SK-N-SH treated with all-trans-retinoic acid at 6 μM for 48 hours (cell line): ENCODE measurements at places on chromosomes 6 and 20.
A peak's percentile ranks its signal among the peaks of the same experiment; 100 is the strongest.

GRCh38 chr6:13848522-13849150, 34.3 kb upstream of the MCUR1 start:
- ATAC-seq = no peak

DNA sequence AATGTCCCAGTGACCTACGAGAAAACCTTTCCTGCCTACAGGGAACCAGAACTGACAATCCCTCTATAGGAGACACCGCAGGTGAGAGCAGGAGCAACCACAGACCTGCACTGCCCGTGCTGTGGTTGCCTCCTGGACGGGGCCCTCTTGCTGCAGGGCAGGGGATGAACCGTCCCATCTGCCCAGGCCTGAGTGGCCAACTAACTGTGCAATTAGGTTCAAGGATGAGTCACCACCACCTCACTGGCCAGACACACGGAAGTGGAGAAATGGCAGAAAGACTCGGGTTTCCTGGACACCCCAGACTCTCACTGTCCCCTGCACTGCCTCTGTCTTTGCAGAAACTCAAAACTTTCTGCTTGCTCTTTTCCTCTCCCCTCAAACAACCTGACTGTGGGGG, 13.8 kb upstream of the HLA-G start:
- ATAC-seq = peak; percentile 61

DNA sequence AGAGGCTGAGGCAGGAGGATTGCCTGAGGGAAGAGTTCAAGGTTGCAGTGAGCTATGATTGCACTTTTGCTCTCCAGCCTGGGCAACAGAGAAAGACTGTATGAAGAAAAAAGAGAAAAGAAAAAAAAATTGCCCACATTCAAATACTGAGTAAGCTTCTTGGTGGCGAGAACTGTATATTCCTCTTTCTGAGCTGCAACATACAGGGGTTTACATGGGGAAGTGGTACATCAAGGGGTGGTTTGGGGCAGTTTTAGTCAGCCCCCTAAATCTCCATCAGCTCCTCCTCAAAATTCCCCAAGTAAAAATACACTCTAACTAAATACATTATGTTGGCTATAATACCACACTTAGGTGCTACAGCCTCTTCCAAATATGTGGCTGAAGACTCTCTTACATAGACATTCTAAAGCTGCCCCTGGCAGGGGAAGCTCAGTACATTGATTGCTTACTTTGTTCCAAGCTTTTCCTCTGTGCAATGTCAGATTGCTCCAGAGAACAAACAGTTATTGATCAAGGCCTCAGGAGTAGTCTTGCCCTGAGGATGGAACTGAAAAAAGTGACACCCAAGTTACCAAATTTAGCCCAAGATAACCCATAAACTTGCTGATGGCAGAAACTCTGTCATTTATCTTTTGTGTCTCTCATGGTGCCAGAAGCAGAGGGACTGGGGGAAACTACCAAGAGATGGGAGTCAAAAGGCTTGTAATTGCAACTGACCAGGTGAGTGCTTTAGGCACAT, 107.4 kb upstream of the RIPOR2 start:
- no peak for ATAC-seq

GRCh38 chr6:111239461-111239860, 152.2 kb downstream of the SLC16A10 start:
- no peak for ATAC-seq

DNA sequence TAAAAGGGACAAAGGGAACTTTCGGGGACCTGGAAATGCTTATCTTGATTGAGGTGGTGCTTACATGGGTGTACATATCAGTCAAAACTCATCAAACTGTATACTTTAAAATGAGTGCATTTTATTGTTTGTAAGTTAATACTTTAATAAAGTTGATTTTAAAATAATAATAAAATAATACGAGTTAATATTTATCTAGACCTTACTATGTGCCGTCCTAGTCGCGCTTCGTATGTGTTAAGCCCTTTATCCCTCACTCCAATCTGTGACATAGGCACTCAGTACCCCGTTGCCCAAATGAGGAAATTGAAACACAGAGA, 47.5 kb downstream of the PDYN start:
- no peak for ATAC-seq

- ATAC-seq = peak; percentile 78
Measured at GRCh38 chr6:110876170-110876773, 1.7 kb downstream of the AMD1 start.

DNA sequence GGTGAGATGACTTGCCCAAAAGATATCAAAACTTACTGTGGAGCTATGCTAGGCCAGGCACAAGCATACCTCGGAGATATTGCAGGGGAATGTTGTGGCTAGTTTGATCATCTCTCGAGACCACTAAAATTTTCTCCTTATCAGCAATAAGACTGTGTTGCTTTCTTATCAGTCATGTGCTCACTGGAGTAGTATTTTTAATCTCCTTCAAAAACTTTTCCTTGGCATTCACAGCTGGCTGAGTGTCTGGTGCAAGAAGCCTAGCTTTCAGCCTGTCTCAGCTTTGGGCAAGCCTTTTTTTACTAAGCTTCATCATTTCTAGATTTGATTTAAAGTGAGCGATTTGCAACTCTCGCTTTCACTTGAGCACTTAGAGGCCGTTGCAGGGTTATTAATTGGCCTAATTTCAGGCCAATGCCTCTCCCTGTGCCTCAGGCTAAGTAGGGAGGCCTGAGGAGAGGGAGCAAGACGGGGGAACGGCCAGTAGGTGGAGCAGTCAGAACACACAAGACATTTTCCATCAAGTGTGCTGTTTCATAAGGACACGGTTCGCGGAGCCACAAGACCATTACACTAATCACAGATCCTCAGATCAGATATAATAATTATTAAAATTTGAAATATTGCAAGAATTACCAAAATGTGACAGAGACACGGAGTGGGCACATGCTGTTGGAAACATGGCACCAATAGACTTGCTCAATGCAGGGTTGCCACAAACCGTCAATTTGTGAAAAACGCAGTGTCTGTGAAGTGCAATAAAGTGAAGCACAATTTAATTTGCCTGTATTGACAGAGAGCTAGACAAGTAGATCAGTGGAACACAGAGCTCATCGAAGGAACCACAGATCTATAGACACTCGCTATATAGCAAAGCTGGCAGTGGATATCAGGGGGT, 106.8 kb upstream of the SIRPG start:
- peak; percentile 99 for ATAC-seq

DNA sequence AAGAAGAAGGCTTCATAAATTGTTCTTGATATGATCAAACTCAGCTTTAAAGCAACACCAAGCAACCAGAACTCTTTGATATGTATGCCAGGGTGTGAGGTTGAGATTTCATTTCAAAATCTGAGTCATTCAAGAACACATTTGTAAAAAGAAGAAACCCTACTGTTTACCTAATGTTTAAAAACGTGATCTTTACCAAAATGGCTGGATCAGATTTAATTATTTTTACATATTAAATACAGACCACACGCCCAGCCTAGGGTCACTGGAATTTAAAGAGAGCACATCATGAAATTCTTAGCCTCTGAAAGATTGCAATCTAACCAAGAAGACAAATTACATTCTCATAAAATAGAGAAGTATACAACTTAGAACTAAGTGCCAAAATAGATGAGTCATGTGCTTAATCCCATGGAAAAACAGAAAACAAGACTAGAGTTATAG, 206.8 kb upstream of the SMLR1 start:
- ATAC-seq = peak; percentile 85

DNA sequence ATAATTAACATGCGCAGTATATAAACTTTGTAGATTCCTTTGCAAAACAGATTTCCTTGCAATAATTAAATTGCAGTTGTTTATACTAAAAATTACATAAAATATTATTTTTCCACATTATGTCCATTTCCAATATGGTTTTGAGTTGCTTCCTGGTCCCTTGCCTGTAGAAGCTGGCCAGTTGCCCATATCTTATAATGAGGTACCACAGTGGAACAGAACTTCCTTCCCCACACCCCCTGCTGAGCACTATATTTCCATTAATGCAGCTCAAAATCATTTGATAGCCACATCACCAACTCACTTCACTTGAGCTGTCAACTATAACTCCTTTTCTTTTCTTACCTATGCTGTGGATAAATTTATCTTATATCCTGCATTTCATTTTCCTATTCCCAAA, 194.6 kb downstream of the DST start:
- no peak for ATAC-seq

DNA sequence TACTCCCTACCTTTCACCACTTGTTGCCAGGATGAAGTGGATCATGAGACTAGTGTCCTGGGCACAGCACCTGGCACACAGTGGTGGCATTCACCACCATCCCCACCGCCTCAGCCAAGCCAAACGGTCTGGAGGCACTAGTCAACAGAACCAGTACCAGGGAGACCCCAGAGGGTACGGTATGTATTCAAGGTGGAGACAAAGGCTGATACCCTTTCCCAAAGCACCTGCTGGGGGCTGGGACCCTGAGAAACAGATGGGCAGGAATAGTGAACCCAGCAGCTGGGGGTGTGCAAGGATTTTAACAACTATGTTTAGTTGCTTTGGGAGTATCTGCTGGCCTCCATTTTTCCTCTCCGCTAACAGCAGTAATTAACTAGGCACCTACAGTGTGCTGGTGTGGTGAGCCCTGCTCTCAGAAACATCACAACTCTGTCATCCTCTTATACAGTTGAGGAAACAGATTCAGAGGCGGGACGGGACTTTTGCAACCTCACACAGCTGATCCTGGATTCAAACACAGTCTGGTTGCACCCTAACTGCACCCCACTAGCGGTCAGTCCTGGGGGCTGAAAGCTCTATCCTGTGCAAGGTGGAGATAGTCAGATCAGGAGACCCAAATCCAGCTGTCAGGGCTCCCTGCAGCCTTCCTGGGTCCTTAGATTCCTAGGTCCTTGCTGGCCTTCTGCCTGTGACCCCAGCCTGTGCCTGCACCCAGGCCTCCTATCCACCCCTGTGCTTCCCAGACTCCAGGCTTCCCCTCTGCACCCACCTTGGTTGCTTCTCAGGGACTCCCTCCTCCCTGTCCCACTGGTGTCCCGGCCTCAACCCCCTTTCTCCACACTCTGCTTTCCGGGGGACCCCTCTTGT, 1.2 kb downstream of the SNTA1 start:
- no peak for ATAC-seq

- no peak for ATAC-seq
Measured at GRCh38 chr20:39568109-39568508, 606.0 kb downstream of the DHX35 start.

GRCh38 chr6:10740061-10740460, 7.5 kb upstream of the TMEM14B start:
- ATAC-seq = no peak

DNA sequence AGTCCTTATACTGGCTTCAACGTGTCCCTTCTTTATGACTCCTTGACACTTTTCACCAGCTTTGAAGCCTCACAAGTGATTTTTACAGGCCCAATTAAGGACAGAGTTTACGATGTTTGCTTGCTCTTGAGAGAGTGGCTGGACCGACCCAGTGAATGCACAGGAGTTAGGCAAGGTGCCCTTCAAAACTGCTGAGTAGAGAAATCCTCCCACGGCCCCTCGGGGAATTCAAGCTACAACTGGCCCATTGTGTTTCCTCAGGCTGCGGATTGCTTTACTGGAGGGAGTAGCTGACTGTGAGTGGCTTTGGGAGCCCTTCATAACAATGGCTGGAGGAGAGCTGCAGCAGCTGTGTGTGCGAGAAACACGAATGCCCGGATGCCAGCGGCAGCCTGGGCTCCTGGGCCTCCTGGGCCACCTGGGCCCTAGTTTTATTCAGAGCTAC, 50.0 kb downstream of the SGK1 start:
- no peak for ATAC-seq

- ATAC-seq = no peak
Measured at GRCh38 chr6:139903411-139904157, 529.1 kb upstream of the CITED2 start.

DNA sequence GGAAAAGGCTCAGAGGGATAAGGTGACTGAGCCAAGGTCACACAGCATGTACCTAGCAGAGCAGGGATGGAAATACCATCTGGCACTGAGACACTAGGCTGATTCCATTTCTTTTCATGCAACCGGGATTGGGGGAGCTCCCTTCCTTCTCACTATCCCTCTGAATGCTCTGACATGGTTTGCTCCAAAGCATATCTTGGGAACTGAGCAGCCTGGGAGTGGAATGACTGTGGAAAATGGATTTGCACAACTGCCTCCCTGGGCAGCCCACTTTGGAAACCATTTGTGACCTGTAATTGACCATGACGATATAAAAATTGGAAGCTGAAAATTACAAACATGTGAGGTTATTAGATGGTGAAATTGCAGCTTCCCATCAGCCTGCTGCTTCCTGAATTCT, 309.0 kb upstream of the CHD6 start:
- ATAC-seq = no peak

DNA sequence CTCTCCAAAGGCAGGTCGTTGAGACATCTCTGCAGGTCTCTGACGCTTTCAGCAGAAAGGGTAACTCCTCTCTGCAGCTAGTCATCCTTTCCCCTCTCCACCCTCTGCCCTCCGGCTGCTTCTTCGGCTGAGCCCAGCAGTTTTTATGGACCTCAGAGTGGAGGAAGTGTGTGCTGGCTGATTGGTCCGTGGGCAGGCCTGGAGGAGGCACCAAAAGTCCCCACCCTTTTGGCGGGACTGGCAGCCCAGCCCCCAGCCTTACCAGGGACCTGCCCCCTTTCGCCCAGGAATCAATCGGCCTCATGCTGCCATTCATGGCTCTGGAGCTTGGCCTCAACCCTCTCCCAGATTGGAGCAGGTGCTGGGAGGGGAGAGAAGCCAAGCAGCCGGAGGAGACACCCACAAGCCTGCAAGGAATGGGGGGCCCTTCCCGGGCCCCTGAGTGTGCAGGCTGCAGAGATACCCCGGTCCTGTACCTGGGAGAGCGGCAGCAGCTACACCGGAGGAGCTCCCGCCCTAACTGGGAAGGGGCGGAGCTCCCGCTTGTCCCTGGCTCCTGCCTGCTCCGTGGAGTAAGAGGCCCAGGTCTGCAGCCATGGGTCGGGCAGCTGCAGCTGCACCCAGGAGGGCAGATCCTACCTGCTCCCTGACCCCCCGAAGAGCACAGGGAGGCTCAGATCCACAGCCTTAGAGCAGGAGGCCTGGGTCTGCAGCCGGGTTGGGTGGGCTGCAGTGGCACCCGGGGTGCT, 170.3 kb upstream of the SOX4 start:
- ATAC-seq = no peak

GRCh38 chr6:110556317-110557110, 80.1 kb upstream of the SLC22A16 start:
- no peak for ATAC-seq

DNA sequence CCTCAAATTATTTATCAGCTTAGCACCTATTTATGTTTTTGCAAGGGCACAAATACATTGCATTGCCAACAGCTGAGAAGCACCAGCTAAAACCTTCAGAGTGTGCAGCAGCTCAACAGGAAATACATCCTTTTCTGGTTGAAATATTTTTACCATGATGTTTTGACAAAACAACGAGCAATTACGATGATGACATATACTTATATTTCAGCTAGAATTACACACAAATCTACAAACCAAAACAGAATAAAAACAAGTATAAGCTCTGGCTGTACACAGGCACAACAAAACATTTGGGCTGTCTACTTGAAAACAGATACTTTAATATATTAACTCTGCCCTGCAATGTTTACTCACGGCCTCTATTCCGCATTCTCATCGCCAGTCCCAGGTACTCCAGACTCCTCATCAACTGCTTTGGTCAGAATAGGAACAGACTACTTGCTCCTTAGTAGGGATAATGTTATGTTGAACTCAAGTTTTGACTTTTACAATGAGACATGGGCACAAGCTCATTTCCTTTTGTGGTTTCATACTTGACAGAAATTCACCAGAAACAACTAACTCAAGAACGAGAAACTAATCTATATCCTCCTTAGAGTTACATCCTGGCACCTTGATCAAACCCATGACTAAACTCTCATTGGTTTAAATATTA, 377.6 kb downstream of the ESR1 start:
- ATAC-seq = no peak

- no peak for ATAC-seq
Measured at GRCh38 chr20:1734269-1734858, 76.8 kb upstream of the SIRPG start.

- peak; percentile 23; the same call in 2 of the 3 replicates for ATAC-seq
Measured at GRCh38 chr6:117530467-117531242, 48.2 kb downstream of the DCBLD1 start.
